ENCODE measurements at places on chromosomes 5 and 9.
A peak's percentile ranks its signal among the peaks of the same experiment; 100 is the strongest.

GRCh38 chr5:94181895-94182294, 436.5 kb downstream of the KIAA0825 start:
- peak; percentile 46 for DNase-seq

GRCh38 chr5:179271428-179271734, 73.9 kb downstream of the ADAMTS2 start:
- DNase-seq, result peak; percentile 23

GRCh38 chr9:129398101-129398960, 220.3 kb upstream of the IER5L start:
- DNase-seq, result no peak

- no peak for DNase-seq
These were observed 53.7 kb downstream of the GGTA1 start for GRCh38 chr9:121445986-121446385.

- no peak for DNase-seq
These were observed 42.4 kb downstream of the NTRK2 start for GRCh38 chr9:84711936-84712335.

GRCh38 chr5:75138689-75139088, 86.3 kb upstream of the GCNT4 start:
- DNase-seq, result no peak

GRCh38 chr5:80192507-80193241, 63.2 kb downstream of the SERINC5 start:
- DNase-seq, result no peak

GRCh38 chr5:15993919-15994318, 185.7 kb downstream of the MARCHF11 start:
- DNase-seq, result no peak

GRCh38 chr5:137034764-137035479, 464.2 kb downstream of the SPOCK1 start:
- no peak for DNase-seq

DNA sequence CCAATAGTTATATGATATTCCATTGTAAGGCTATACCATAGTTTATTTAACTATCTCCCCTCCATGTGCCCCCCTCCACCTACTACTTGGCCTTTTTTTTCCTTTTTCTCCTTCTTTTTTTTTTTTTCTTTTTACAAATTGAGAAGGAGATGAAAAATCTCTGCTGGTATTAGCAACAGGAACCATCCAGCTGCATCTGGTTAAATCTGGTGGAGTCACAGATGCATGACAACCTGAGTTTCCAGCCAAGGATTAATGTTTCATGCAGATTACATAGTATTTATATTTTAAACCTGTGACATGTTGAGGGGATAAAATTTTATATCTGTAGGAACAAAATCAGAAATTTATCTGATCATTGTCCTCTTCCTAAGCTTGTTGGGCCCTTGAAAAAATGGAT, 128.5 kb upstream of the IQGAP2 start:
- no peak for DNase-seq

DNA sequence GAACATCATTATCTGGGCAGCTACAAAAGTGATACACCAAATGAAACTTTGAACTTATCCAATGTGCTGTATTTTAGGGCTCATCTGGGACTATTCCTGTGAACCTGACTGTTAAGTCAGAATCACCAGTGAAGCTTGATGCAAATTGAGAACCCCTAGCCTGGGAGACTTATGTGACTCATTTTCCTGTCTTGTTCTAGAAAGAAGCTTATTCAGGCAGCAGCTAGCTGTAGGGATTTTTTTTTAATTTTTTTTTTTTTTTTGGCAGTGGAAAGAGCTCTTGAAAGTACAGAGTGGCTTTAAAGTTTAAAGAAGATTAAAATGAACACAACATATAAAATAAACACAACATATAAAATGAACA, 81.1 kb upstream of the TNFAIP8 start:
- DNase-seq, result no peak

- DNase-seq, result no peak
These were observed 2.4 kb upstream of the RNF145 start for GRCh38 chr5:159211729-159212174.

DNA sequence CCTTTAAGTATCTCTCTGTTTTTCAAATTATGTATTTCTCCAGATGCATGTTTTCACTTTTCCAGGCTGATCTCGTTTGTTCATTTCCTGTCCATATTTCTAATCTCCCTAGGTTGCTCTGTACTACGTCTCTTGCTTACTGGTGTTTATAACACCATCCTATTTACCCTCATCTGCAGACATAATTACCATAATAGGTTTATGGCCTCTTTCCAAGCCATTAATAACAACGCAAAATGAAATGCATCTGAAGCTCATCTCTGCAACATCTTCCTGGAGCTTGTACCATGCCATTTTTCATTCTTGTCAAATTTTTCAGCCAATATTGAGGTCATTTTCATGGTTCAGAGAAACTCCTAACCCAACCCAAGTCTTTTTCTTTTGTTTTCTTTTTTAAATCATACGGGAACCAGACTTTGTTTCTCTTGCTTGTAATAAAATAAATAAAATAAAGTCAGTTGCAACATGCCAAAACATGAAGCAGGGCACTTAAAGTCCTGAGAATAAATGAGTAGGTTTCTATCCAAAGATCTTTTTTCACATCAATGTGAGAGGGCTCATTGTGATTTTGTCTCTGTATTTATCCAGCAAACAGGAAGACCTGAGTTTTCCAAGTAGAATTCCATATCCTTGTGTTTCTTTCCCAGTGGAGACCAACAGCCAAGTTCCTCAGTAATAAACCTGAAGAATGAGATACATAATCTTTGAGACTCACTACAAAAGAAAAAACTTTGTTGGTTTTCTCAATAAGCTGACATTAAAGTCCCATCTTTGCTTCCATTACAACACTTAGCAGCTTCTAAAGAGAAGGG, 37.0 kb downstream of the DPYSL3 start:
- no peak for DNase-seq

- no peak for DNase-seq
These were observed 114.2 kb downstream of the LIFR start for GRCh38 chr5:38442247-38442573.

DNA sequence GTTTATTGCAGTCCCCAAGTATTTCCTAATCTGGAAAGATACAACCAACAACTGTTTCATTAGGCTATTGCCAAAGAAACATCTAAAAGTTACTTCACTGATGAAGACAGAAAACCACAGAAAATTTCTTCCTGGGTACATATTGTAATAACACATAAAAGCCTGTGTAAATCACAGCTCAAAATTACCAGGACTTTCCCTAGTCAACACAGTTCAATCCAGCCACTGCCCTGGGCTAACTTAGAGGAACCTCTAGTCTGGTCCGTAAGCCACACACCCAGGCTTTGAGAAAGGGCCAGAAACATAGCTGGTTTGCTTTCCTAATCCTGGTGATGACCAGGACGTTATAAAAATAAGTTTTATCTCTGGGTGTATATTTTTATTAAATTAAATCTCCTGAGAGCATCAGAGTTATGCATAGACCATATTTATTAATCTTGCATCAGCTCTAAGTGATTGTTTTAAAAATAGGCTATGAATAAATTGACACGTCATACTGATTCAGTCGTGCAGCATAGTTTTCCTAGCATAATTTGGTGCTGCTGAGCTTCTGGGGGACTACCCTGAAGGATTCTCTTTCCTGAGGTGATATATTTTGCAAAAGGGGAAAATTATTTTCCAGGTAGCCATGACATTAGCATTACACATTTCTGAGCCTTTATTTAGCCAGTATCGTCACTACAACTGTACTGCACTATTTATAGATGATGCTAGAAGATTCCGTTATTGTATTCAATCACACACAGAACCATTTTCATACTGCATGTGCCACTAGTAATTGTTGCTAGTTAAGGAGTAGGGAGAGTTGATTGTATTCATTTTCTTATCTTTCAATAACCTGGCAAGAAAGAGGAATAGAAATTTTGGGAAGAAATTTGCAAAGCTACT, 12.6 kb upstream of the MUSK start:
- no peak for DNase-seq

- no peak for DNase-seq
These were observed 65.1 kb downstream of the SPRY4 start for GRCh38 chr5:142259758-142260157.

- DNase-seq, result no peak
These were observed 1290.0 kb downstream of the EFNA5 start for GRCh38 chr5:106380736-106381135.

- no peak for DNase-seq
These were observed 294.6 kb upstream of the ACTBL2 start for GRCh38 chr5:57777174-57777581.

DNA sequence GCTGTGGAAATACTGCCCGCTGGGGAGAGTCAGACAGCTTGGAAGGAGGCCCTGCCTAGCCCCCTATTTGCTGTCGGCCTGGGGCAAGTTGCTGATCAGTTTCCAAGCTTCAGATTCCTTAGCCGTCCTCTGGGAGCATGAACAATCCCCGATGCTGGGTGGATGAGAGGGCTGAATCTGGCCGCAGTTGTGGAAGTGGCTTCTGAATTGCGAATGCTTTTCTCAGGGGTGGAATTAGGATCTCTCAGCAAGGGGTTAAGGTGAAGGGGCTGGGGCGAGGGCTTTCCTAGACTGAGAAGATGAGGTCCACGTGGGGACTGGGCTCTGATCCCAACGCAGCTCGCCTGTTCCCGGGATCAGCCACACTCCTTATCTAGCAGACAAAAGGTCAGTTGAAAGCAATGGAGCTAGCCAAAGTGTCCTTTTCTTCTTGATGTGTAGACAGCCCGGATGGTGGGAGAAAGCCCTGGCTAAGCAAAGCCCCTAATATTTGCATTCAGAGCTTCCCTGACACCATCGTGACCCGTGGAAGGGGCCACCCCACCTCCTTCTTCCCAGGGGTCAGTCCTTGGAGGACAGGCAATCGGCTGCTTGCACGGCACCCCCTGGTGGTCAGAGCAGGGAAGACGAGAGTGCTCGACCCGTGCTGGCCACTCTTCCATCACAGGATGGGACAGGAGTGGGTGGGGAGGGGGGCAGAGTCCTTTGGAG, 54.9 kb downstream of the COL15A1 start:
- DNase-seq, result peak; percentile 89

GRCh38 chr5:81181576-81182316, 51.4 kb upstream of the CKMT2 start:
- DNase-seq, result no peak

DNA sequence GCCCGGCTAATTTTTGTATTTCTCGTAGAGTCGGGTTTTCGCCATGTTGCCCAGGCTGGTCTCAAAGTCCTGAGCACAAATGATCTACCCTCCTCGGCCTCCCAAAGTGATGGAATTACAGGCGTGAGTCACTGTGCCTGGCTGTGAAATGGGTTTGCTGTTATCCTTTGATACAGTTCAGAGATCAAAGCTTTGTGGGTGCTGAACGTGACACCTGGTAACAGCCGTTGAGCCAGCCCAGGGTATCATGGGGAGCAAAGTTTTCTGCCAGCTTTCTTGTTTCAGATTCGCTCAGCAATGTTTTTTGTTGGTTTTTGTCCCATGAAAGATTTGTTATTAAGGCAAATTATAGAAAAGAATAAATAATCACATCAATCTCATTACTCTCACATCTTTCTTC, 68.9 kb upstream of the LPAR1 start:
- DNase-seq, result no peak

DNA sequence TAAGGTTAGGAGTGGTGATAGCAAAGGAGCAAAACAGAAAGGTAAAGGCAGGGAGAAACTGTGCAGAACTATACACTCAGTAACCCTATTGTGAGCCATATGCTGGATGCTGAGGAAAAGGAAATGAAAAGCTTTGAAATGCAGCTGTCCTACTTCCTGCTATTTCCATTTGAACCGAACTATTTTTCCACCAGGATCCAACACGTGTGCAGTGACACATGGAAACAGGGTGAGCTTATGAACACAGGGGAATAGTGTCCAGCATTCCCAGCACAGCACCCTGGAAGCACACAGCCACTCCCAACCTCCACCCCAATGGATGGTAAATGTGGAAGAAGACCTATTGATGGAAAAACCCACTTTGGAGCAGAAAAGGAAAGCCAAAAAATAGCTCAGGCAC, 69.0 kb upstream of the SLC12A2 start:
- DNase-seq, result no peak

- DNase-seq, result no peak
These were observed 119.4 kb downstream of the CRB2 start for GRCh38 chr9:123475407-123475806.
